ENCODE measurements at places on chromosomes 12 and 14.
A peak's percentile ranks its signal among the peaks of the same experiment; 100 is the strongest.

DNA sequence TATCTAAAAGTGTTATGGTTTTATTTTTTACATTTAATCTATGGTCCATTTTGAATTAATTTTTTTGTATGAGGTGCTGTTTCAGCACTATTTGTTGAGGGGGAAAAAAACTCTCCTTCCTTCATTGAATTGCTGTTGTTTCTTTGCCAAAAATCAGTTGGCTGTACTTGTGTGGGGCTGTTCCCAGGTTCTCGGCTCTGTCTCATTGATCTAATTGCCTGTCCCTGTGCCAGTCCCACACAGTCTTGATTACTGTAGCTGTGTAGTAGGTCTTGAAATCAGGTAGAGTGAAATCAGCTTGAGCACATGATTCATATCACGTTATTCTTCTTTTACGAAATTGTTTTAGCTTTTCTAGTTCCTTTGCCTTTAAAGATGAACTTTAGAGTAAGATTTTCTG lies 109.7 kb downstream of the ADGRD1 start:
- no peak for DNase-seq

- DNase-seq = no peak
These were observed 9.2 kb upstream of the HSP90AA1 start for GRCh38 chr14:102095871-102096568.

- DNase-seq = no peak
These were observed 42.8 kb downstream of the BCAT1 start for GRCh38 chr12:24906141-24906540.

- no peak for DNase-seq
These were observed 71.3 kb downstream of the PHLDA1 start for GRCh38 chr12:75960086-75960910.

DNA sequence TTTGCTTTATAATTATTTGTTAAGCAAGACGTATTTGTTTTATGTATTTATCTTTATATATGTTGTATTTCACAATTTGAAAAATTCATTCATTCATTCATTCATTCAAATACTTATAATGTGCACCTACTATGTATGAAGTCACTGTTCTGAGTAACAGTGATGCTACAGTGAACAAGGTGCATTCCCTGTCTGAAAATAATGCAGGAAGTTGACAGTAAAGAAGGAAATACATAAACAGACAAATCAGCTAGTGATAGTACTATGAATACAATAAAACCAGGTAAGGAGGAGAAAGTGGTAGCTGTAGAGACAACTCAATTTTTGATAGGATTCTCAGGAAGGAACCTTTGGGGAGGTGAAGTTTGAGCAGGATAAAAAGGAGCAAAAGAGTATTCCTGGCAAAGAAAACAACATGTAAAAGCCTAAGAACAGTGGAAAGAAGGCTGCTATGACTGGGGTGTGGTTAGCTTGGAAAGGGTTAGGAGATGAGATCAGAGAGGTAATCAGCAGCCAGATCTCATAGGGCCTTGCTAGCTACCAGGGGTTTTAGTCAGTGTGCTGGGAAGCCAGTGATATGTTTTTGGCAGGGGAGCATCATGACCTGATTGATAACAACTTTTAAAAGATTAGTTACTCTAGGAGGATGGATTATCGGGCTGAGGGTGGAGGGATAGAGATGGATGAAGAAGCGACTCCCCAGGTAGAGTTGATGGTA lies 17.4 kb downstream of the BICDL1 start:
- no peak for DNase-seq

DNA sequence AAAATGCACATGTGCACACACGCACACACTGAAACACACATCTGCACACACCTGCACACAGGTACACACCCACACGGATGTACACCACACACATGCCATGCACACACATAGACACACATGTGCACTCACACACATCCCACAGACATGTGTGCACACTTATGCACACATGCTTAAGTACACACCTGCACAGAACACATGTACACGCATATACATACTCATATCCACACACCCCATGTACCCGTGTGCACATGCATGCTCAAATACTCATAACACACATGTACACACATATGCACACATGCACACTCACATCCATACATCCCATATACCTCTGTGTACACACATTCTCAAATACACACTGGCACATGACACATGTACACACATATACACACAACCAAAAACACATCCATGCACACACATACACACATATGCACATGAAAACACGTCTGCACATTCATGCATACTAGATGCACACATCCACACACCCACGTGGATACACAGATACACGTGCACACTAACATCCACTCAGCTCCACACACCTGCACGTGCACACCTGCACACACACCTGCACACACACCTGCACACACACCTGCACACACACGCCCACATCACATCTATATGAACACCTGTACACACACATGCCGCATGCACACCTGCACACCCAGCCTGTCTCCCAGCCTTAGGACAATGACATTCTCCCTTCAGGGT lies 336.7 kb downstream of the ADGRD1 start:
- no peak for DNase-seq

- no peak for DNase-seq
These were observed 216.8 kb downstream of the ANO6 start for GRCh38 chr12:45432710-45433109.

DNA sequence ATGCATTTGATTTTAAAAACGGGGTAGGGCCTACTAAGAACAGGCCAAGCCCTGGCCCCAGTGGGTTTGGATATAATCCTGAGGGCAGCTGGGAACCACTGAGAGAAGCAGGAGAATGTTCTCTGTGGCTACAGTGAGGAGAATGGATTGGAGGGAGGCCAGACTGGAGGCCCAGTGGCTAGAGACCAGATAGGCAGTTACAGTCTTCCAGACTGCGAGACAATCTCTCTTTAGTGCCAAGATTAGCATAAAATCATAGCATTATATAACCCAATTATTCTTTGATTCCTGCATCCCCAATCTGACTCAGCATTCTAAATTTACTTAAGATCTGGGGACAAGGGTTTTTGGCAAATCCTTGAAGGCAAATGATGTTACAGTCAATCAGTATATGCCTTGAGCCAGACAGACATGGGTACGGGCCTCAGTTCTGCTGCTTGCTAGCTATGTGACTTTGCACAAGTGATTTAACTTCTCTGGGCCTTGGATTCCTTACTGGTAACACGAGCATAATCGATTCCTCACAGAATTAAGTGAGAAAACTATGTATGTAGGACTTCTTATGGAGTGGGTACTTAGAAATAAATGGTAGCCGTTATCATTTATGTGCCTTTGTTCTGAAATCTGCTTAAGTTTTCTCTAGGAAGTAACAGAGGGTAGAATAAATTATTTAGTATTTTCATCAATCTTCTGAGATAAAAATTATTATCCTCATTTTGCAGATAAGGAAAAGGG lies 18.3 kb downstream of the NINJ2 start:
- DNase-seq = peak; percentile 63

DNA sequence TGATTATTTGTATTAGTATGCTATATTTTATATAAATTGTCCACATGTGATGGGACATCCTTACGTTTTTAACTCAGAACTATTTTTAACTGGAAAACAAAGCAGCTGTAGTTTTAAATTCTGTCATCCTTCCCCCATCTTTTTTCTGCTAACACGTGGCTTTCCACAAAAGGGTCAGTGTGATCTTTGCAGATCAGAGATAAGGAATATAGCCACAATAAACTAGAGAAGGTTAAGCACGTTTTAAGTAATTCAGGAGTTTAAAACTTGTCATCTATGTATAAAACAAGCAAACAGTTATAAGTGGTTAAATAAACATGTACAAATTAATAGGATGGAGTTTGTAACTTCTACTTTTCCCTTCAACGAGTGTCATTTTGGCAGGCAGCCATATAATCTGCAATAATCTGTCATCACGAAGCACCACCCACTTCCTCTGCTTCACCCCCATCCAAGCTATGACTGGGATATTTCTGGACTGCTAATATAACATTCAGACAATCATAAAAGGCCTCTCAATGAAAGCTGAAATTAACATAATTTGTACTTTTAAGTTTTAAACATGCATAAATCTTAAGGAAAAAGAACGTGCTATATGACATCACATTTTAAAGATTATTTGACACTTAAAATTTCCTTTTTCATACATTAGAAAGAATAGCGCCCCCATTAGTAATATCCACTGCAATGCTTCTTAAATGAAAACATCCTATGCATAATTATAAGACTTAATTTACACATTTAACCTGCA lies 15.3 kb downstream of the TAOK3 start:
- peak; percentile 94 for DNase-seq

- DNase-seq = no peak
These were observed 188.3 kb downstream of the CALM1 start for GRCh38 chr14:90585106-90585505.

DNA sequence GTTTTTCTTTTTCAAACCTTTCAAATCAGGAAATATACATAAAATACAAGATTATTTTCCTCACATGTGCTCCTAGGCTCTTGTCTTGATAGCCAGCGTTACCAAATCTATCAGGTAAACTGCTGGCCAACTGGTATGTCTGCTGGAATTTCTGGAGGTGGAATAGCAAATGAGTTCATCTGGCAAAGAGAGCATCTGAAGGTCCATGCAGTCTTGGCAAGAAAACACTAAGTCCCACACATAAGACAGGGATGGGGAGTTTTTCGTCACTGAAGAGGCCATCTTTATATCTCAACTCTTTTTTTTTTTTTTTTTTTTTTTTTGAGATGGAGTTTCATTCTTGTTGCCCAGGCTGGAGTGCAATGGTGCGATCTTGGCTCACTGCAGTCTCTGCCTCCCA lies 60.1 kb downstream of the DERA start:
- DNase-seq = no peak

- no peak for DNase-seq
These were observed 349.2 kb upstream of the LMO3 start for GRCh38 chr12:16955083-16955657.

DNA sequence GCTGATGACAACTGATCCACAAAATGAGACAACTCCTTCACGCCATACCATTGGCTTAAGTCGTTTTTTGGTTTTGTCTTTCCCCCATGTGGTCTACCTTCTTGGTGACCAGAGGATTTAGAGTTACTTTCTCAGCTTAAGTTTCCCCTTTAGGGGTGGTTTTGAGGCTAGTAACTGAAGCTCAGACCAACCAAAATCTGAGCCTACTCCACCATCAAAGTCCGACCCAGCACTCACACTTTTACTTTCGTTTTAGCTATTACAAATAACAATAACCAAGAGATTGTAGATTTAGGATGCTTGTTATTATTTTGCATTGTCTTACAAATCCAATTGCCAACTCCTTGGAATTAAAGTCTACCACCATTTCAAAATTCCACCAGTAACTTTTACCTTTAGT lies 130.6 kb upstream of the MDM1 start:
- DNase-seq = no peak

DNA sequence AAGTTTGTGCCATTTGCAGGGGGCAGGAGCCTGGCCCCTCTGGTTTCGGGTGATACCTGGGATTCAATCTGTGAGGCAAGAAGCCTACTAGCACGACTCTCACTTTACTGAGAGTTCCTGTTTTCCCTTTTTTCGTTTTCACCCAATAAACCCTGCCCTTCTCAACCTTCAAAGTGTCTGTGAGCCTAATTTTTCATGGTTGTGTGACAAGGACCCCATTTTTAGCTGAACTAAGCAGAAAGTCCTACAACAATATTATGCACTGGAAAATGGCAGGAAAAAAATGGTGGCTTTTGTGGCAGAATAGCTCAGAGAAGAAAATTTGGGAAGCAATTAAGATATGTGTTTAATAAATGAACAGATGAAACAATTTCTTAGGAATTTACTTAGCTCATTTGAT lies 432.1 kb downstream of the C12orf50 start:
- DNase-seq = no peak

DNA sequence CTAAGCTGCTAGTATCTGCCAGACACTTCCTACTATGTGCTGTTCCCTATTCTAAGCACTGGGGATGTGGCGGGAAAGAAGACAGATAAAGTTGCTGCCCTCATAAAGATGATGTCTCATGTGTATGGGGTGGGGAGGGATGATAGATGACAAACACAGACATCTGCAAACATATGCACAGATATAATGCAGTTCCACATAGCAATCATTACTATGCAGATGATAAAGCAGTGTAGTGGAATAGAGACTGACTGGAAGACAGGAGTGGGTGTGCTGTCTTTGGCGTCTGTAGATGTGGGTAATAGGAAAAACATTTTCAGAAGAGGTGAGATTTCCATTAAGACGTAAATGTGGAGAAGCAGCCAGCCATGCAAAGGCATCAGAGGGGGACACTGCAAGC lies 243.6 kb downstream of the DPY19L2 start:
- no peak for DNase-seq

- no peak for DNase-seq
These were observed 378.8 kb downstream of the ALG10 start for GRCh38 chr12:34400986-34401658.

DNA sequence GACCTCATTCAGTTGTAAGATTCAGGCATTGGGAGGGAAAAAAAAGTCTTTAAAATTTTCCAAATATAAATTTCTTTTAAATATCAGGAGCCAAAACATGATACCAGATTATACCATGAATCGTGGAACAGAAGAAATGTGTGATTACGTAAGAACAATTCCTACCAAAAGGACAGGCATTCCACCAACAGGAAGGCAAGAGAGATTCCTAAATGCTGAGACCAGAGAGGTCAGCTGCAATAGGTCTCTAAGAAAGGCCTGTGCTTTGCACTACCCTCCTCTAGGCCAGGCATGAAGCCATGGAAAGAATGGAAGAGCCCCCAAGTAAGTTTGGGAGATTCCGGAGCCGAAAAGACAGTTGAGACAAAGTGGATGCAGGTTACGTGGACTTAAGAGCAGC lies 83.7 kb downstream of the PTGER2 start:
- no peak for DNase-seq

DNA sequence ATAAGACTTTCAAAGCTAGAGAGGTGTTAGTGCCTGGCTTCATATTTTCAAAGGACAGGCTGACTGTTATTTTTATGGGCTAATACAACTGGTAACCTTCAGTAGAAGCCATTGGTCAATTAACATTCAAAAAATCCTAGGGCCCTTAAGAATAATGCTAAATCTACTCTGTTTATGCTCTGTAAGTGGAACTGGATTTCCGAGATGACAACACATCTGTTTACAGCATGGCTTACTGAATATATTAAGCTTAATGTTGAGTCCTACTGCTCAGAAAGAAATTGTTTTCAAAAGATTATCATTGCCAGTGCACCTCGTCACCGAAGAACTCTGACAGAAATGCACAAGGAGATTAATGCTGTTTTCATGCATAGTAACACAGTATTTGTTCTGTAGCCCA lies 239.9 kb downstream of the TMTC2 start:
- DNase-seq = no peak

GRCh38 chr12:14850929-14851663 lies 7.8 kb upstream of the ART4 start:
- no peak for DNase-seq

DNA sequence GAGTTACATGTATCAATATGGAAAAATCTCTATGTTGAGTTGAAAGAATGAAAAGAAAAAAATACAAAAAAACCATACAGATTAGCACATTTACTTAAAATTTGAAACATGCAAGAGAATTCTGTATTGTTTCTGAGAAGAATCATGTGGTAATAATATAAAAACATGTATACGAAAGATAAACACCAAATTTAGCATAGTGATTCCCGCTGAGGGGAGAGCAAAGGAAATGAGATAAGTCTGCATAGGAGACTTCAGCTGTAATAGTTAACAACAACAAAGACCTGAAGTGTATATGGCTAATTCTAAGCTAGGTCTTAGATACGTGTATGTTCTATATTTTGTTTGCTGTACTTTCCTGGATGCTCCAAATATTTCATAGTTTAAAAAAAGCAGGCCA lies 46.5 kb downstream of the FNTB start:
- no peak for DNase-seq

- DNase-seq = no peak
These were observed 50.0 kb upstream of the EVL start for GRCh38 chr14:100015251-100015655.

GRCh38 chr12:55407866-55408265 lies 7.5 kb downstream of the OR6C65 start:
- no peak for DNase-seq

All from erythroblast (primary cell).